H4 (cell line): ENCODE measurements at places on chromosomes 4 and X.

DNA sequence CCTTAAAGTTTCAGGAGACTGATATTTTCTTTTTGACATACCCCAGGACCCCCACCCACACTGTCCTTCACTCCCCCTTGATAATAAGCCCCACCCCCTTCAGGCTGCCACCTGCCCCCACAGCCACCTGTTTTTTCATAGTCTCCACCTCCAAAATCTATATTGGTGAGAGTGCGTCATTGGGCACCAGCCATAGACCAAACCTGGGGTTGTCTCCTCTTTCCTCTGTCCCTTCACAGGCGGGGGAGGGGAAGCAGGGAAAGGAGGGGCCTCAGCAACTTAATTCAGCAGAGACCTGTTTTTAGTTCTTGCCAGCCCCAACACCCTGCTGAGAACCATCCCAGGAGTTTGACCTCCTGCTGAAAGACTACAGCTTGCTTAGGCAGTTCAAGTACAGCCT, 1.1 kb downstream of the ARHGAP36 start:
- DNase-seq = no peak

DNA sequence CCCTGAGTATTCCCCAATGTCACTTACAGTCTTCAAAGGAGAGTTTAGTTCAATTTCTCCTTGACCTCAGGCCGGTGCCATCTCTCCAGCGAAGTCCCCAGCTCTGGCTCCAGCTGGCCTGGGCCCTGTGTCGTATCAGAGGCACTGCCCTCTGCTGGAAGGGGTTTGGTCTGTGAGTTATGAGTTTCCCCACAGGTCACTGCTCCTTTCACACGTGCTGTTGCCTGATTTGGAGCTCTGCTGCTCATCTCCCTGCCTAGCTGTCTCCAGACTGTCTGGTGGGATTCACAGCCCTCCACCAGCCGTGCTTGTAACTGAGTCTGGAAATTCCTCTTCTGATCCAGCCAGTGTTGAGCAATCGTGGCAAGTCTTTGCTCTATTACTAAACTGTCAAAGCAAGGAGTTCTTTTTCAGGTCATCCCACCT, at the start of gene RAP2C:
Gene RAP2C, minus strand, starts transcription at position 105 of the 426 bp plus-strand sequence. CDS start 2,179 bp downstream, outside the sequence.
- DNase-seq = peak; percentile 68

GRCh38 chr4:17721496-17722355, 59.7 kb downstream of the FAM184B start:
- DNase-seq = no peak

DNA sequence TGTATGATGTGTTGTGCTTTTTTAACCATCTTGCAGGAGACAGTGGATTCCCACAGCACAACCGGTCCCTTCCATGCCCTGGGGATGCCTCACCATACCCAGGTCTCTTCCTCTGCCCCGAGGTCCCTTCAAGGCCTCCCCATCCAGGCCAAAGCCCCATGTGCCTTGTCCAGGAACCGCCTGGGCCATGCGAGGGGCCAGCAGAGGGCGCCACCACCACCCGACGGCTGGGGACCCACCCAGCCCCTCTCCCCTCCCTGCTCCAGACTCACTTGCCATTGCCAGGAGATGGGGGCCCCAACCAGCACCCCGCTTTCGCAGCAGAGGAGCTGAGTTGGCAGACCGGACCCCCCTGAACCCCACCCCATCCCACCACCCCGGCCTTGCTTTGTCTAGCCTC, 485.5 kb downstream of the TRAM1L1 start:
- DNase-seq = no peak

- no peak for DNase-seq
Observed at GRCh38 chr4:48271626-48272025, 2.0 kb upstream of the TEC start.

- peak; percentile 8 for DNase-seq
Observed at GRCh38 chrX:25344161-25344936, 328.6 kb upstream of the ARX start.

GRCh38 chr4:26992657-26993361, 132.2 kb downstream of the STIM2 start:
- DNase-seq = peak; percentile 50

DNA sequence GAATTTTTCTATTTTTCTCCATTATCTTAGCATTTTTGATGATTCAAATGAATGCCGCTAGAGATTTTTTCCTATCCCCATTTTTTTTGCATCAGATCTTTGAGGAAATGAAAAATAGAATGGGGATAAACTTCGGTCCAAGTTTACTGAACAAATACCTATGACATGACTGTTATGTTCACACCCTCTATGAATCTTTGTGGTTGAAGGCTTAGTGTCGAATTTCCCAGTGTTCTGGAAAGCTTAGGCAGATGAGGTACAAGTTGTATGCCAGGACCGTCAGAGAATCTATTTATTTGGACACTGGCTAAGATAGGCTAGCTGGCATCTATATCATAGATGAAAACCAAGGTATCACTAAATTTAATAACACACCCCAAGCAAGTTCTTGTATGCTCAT, 123.4 kb downstream of the SPCS3 start:
- peak; percentile 80 for DNase-seq

DNA sequence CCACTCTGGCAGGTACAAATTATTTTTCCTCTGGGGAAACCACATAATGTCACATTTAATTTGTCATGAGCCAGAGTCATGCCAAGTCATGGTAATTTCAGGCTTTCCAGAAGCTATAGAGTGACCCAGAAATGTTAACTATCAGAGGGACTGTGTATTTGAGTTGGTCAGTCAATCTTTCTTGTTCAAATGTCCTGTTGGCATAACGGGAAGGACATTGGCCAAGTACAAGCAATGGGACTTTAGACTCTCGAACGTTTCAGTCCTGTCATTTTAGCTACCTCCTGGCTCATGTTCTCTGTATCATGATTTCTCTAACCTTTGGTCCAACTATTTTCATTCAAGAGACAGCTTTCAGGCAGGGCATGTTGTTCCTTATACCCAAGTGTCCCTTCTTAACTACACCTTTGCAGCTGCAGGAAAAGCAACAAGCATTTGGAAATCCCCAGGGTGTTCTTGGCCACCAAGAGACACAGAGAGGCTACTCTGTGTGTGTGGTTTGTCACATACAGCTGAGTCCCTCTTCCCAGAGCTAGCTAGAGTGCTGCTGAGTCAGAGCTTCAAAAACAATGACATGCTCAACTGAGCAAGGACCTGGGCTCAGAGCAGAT, 142.6 kb downstream of the EGF start:
- DNase-seq = peak; percentile 22

DNA sequence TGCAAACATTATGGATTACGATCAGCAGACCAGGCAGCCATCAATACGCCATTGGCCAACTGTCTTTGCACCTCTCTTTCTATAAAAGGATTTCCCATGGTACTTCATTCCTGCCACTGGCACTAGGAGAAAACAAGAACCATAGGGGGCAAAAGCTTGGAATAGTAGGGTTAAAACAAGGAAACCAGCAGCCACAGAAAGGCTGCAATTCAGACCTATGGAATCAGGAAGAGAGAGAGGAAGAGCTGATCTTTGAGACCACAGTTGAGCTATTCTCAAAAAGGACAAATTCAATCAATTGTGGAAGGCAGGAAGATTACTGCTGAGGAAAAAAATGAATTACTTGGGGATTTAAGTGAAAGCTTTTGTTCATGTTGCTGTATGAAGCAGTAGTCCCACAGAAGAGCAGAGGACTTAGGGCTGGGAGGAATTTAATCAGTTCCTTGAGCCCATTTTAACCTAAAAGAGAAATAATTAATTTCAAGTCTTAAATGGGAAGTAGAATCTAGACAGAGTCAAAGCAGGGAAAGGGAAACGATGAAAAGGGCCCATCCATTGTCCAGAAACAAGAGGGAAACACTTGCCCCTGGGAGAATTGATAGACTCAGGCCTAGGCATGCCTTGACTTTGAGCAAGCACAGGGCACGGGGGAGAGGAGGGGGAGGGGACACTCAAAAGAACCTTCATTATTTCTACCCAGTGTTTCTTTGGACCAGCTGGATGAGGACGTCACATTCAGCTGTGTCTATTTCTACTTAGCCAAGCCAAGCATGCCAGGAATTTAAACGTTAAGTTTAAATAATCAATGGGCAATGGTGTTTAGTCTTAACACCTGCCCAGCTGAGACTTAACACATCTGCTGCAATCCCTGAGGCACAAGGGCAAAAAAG, 50.7 kb downstream of the SCD5 start:
- DNase-seq = no peak

DNA sequence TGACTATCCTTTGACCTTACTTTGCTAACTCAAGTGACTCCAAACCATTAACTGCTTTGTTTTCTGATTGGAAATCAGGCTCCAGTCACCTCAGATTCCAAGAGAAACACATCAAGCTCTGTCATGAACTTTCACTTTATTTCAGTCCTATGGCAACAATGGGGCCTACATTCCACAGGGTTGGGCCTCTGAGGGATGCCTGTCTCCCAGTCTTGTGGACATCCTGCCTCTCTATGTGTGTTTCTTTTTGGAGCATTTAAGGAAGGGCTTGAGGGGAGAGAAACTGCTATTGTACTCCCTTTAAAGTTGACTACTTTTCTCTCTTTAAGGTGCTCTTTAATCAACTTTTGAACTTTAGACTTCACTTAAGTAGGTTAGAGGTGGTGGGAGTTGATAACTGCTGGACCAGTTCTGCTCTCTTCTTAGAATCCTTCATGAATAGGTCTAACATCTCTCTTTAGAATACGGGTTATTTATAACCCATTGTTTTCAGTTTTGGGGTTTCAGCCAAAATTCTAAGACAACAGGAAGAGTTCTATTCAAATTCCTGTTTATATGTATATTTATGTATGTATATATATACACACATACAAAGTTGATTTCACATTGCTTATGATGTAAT, 274.3 kb upstream of the NR3C2 start:
- DNase-seq = no peak

DNA sequence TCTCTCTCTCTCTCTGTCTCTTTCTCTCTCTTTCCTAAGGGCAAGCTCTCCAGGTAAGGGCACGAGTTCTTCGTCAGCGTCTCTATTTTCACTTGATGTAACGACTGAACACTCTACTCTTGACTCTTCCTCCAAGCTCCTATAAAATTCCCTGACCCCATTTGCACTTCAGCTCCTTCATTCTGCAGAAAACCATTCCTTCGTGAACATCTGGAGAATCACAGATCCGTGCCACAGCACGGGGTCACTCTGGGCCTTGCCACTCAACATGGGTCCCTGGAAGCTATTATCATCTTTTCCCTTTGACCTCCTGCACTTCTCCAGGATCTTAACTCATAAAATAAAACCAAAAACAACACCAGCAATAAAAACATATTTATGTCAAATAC, 112.0 kb upstream of the LNX1 start:
- DNase-seq = no peak

- no peak for DNase-seq
Observed at GRCh38 chrX:331151-331824, 12.7 kb upstream of the GTPBP6 start.

DNA sequence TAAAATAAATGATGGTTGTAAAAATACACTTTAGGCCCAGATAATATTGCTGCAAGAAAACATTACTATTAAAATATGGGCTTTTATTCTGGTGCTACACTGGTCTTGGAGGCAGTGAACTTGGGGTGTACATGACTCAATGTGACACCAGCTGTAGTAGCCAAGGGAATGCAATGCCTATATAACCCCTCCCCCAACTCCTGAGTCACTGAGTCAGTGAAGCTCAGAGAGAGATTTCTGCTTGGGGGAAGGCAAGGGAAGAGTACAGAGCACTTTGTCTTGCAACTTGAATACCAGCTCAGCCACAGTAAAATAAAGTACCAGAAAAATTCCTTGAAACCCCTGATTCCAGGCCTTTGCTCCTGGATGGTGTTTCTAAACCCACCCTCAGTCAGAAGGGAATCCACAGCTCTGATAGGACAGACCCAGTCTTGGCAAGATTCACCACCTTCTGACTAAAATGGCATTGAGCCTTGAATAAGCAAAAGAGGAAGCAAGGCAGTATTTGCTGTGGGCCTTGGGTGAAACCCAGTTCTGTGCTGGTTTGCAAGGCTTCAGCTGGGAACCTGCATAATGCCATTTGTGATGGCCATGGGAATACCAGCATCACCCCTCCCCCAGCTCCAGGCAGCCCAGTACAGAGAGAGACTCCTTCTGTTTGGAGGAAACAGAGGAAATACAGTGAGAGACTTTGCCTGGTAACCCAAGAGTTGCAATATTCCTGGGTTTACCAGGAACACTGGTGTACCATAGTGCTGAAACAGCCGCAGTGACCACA, 209.9 kb downstream of the IQCM start:
- no peak for DNase-seq

GRCh38 chr4:133513901-133514300, 364.8 kb downstream of the PCDH10 start:
- DNase-seq = no peak

- DNase-seq = no peak
Observed at GRCh38 chr4:114076899-114077570, 97.6 kb upstream of the ARSJ start.

DNA sequence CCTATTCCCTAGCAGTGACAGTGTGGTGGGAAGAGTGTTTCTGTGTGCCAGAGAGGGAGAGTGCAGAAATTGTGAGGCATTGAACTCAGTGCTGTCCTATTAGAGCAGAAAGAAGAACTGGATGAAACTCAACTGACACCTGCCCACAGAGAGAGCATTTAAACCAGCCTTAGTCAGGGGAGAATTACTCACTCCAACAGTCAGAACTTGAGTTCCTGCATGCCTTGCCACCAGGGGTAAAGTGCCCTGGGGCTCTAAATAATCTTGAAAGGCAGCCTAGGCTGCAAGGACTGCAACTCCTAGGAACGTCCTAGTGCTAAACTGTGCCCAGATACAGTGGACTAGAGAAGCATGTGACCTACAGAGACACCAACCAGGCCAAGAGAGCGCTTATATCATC, 12.8 kb downstream of the CYSLTR1 start:
- no peak for DNase-seq

- DNase-seq = no peak
Observed at GRCh38 chr4:112693507-112693906, 56.6 kb downstream of the LARP7 start.

DNA sequence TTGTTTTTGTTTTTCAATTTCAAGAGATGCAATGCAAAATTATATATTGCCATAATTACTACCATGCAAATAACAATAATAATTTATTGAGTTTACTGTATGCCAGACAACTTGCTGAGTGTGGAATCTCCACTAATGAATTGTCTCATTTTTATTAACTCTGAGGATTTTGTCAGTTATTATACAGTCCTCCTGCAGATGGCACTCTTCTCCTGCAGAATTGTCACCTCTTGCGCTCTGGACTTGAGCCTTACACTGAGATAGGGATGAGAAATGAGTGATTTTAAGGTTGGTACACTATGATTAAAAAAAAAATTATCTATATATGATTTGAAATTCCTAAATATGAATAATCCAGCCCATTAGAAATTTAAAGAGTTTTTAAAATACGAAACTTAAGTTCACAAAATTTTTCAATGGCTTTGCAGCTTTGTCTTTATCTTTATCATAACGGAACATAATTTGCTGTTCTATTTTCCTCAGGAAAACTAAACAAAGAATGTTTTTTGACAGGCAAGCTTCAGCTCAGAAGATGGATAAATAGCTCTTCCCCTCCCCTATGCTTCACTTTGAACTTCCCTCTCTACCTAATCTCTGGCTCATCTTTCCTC, 12.7 kb upstream of the PAQR3 start:
- peak; percentile 29 for DNase-seq

DNA sequence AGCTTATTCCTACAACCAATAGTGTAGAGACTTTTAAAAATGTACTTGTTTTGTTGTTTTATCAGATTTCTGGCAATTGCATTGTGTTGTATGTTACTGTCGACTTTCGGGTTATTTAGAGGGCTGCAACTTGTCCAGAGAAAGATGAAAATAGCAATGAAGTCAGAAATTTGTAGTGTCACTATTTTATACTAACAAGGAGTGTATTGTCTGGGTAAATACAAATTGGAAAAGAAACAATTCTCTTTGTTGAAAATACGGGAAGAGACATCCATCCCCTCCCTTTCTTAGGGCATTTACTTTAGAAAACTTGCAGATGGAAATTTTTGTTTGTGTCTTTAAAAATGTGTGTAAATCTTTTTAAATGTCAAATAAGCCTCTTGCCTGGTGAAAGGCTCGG, 792.0 kb downstream of the PCDH18 start:
- no peak for DNase-seq
